ENCODE measurements at places on chromosomes 16 and 17. TPM values are rescaled to one million over a fixed set of nuclear protein-coding genes. Genes with fewer than 3 reads are reported as not detected.

GRCh38 chr17:16488186-16488967 is 3.6 kb downstream of the LRRC75A start:
- no peak overlapping the region for H3K27ac ChIP-seq
- H3K4me1 ChIP-seq = peaks cover 36% of the 10 kb centered on the region
- DNase-seq = no peak

DNA sequence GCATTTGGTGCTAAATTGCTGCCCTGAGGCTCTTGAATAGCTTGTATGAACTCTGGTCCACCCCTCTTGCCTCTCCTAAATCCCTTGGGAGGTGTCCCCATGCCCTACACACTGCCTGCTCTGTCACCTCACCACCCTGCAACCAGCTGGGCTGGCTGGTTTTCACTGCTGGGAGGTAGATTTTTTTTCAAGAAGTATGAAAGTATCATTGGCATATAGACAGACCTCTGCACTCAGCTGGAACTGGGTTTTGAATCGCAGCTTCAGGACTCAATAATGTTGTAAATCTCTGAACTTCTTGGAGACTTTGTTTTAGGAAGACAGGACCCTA is 184.9 kb downstream of the MSI2 start:
- H3K4me3 ChIP-seq = no peak overlapping the region
- no peaks in the 10 kb centered on the region for H3K36me3 ChIP-seq
- H3K4me1 ChIP-seq = peaks cover 58% of the 10 kb centered on the region
- DNase-seq = no peak
- no peaks in the 10 kb centered on the region for H3K27me3 ChIP-seq

- DNase-seq = peak; percentile 71
- peak overlapping the region; percentile 83 for H3K27ac ChIP-seq
- peaks cover 25% of the 10 kb centered on the region for H3K4me1 ChIP-seq
- no peaks in the 10 kb centered on the region for H3K27me3 ChIP-seq
- H3K36me3 ChIP-seq = peaks cover 38% of the 10 kb centered on the region
- H3K4me3 ChIP-seq = no peak overlapping the region
Measured at GRCh38 chr17:81566461-81567126, 14.4 kb upstream of the FAAP100 start.

DNA sequence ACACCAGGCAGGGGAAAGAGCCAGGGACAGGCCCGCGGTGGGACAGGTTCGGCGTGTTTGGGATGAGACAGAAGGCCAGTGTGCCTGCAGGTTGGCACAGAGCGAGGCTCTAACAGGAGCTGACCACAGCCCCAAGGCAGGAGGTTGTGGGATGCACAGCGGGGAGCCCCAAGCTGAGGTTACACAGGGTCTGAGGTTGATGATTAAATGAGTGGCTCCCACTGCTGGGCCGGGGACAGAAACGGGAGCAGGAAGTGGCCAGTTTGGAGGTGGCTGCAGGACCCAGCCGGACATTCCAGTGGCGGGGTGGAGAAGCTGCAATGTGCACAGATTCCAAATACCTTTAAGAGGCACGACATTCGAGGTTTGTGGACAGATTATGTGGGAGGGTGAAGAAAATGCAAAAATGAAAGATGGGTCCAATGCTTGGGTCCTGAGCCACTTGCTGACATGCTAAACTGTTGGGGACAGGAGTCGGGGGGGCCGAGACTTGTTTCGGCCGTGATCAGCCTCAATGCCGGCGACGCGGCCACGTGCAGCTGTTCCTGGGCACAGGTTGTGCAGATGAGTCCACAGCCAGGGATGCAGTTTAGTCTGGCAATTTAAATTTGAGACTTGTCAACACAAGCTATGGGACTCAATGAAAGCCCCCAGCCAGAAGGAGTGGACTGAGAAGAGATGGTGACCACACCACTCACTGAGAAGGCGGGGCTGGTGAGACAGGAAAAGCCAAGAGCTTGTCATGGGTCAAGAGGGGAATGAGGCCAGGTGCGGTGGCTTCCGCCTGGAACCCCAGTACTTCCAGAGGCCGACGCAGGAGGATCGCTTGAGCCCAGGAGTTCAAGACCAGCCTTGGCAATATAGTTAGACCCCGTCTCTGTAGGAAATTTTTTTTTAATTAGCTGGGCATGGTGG is 8.7 kb downstream of the ENPP7 start:
- DNase-seq = no peak
- peaks cover 56% of the 10 kb centered on the region for H3K27me3 ChIP-seq
- no peak overlapping the region for H3K4me3 ChIP-seq
- H3K4me1 ChIP-seq = peaks cover 6% of the 10 kb centered on the region

GRCh38 chr17:8828517-8828875 is 29.3 kb upstream of the MFSD6L start:
- DNase-seq = no peak
- no peaks in the 10 kb centered on the region for H3K36me3 ChIP-seq
- H3K4me3 ChIP-seq = no peak overlapping the region
- no peak overlapping the region for H3K27ac ChIP-seq
- no peaks in the 10 kb centered on the region for H3K27me3 ChIP-seq

- no peaks in the 10 kb centered on the region for H3K27me3 ChIP-seq
- H3K4me3 ChIP-seq = peak overlapping the region; percentile 2
- H3K4me1 ChIP-seq = no peaks in the 10 kb centered on the region
- no peak for DNase-seq
- peak overlapping the region; percentile 1 for H3K27ac ChIP-seq
- no peaks in the 10 kb centered on the region for H3K36me3 ChIP-seq
Measured at GRCh38 chr17:32323811-32324491, 18.0 kb downstream of the C17orf75 start.

- DNase-seq = no peak
- peak overlapping the region; percentile 90 for H3K27ac ChIP-seq
- H3K36me3 ChIP-seq = no peaks in the 10 kb centered on the region
- no peak overlapping the region for H3K4me3 ChIP-seq
- H3K27me3 ChIP-seq = no peaks in the 10 kb centered on the region
- peaks cover 3% of the 10 kb centered on the region for H3K4me1 ChIP-seq
Measured at GRCh38 chr16:4981473-4981872, 23.3 kb downstream of the SEC14L5 start.

- peaks cover 32% of the 10 kb centered on the region for H3K4me1 ChIP-seq
- peak overlapping the region; percentile 52 for H3K4me3 ChIP-seq
- H3K36me3 ChIP-seq = no peaks in the 10 kb centered on the region
- no peak for DNase-seq
- H3K27me3 ChIP-seq = no peaks in the 10 kb centered on the region
Measured at GRCh38 chr17:78722246-78722761, 59.8 kb downstream of the CYTH1 start.

DNA sequence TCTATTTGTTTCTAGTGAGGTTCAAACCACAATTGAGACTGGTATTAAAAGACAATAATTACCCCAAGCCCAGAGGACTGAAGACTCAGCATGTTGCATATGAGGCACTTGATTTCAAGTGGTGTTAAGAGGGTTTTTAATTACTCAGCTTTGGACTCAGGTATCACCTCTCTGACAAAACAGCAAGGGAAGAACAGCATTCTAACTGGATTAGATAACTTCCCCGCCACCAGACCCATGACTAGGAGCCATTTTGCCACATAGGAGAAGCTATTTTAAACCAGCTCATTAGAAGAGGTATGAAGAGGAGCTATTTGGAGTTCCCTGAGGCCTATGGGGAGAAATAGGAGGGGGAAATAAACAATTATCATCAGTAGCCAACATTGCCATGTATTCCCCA is 226.1 kb upstream of the TOX3 start:
- DNase-seq = no peak
- no peaks in the 10 kb centered on the region for H3K36me3 ChIP-seq
- H3K4me3 ChIP-seq = no peak overlapping the region

DNA sequence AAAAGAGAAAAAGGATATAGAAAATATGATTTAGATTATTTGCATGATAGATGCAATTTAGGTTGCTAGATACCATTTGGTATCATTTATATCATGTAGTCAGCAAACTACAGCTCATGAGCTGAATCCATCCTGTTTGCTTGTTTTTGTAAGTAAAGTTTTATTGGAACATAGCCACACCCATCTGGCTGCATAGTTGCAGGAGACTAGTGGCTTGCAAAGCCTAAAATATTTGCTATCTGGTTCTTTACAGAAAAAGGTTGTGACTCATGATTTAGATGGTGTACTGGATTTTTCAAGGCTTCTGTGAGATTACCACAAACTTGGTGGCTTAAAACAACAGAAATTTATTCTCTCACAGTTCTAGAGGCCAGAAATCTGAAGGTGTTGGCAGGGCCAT is 49.9 kb downstream of the MAP2K4 start:
- H3K27ac ChIP-seq = no peak overlapping the region
- no peaks in the 10 kb centered on the region for H3K4me1 ChIP-seq
- H3K4me3 ChIP-seq = no peak overlapping the region
- no peak for DNase-seq
- H3K36me3 ChIP-seq = peaks cover 8% of the 10 kb centered on the region
- H3K27me3 ChIP-seq = no peaks in the 10 kb centered on the region

DNA sequence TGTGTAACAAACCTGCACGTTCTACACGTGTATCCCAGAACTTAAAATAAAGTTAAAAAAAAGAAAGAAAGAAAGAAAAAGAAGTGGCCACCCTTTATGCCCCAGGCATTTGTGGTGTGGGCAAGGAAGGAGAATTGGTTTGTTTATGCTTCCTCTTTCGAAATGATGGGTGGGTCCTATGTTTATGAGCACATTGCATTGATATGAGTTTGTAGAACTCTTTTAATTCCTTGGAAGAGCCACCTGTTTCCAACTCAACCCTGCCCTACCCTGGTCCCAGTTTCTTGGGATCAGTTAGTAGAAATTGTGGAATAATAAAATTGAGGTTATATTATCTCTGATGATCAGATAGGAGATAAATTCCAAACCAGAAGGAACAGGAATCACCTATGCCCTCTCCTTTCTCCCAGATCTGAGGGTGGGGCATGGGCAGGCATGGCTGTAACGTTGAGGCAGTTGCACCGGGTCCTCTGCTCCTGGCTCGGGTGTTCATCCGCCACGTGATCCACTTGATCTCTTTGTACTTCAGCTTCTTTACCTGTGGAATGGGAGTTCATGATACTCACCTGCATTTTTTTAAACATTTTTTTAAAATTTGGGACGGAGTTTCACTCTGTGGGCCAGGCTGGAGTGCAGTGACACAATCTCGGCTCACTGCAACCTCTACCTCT is 15.9 kb downstream of the CHAD start:
- H3K36me3 ChIP-seq = no peaks in the 10 kb centered on the region
- no peak overlapping the region for H3K27ac ChIP-seq
- no peak overlapping the region for H3K4me3 ChIP-seq

DNA sequence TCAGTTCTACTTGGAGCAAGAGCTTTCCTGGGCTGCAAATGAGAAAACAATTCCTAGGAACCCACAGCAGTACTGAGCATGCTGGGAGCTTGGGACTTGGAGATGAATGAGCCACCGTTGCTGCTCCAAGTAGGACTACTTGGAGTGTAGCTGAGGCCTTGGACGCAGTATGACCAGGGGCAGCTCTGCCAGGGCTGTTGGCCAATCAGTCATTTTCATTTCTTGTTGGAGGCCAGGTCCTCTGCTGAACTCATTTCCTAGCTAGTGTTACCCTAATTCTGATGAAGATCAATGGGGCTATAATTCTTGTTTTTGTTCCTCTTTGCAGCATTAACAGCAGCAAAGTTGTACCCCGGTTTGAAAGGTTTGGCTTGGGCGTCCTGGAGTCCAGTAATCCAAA is 8.0 kb upstream of the LGALS9 start:
- no peaks in the 10 kb centered on the region for H3K27me3 ChIP-seq
- H3K4me1 ChIP-seq = no peaks in the 10 kb centered on the region

DNA sequence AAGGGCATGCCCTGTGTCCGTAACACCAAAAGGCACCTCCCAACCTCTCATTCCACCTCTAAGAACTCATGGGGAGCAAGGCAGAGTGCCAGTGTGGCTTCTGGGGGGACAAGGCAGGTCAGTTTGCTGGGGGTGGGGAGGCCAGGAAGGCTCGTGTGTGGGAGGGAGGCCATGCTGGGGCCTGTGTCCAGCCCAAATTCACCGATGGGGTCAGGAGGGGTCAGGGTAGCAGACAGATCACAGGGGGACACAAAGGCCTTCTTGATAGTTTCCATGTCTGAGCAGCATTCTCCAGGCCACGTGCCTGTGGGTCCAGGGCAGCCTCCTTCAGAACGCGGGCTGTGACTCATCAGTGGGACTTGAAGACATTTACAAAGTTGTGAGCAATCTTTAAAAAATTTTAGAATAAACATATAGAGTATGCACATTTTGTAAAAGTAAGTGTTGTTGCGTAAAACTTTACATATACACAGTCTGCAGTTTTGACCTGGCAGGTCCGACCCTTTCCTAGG is 20.9 kb downstream of the SPACA3 start:
- DNase-seq = no peak
- H3K27ac ChIP-seq = no peak overlapping the region
- H3K4me1 ChIP-seq = no peaks in the 10 kb centered on the region
- H3K27me3 ChIP-seq = no peaks in the 10 kb centered on the region
- no peak overlapping the region for H3K4me3 ChIP-seq

- H3K4me1 ChIP-seq = peaks cover 3% of the 10 kb centered on the region
- H3K36me3 ChIP-seq = no peaks in the 10 kb centered on the region
- H3K4me3 ChIP-seq = no peak overlapping the region
- DNase-seq = no peak
- H3K27me3 ChIP-seq = no peaks in the 10 kb centered on the region
Measured at GRCh38 chr17:42065201-42065600, 14.8 kb upstream of the C17orf113 start.

DNA sequence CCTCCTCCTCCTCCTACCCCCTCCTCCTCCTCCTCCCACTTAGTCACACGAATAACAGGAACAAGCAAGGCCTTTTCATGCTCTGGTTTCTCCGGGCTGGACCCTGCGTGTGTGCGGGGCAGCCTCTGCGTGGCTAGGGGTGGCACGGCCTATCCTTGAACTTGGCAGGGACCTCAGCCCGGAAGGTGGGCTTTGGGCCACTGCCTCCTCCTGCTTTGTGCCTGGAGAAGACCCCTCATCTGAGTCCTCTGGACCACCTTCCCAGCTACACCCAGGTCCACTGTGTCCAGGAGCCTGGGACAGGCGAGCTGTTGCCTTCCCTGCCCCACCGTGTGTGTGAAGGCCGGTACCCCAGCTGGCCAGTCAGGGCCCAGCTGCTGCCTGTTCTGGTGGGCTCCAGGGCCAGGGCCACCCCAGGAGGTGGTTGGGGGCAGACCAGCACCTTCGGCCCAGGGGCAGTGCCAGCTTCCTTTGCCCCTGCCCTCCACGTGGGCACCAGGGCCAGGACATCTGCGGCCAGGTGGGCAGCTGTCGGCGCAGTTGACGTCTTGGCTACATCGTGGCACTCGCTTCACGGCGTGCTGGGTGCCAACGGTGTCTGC is 35.4 kb downstream of the GINS2 start:
- H3K27ac ChIP-seq = no peak overlapping the region
- no peaks in the 10 kb centered on the region for H3K27me3 ChIP-seq
- no peak overlapping the region for H3K4me3 ChIP-seq
- H3K36me3 ChIP-seq = peaks cover 62% of the 10 kb centered on the region
- H3K4me1 ChIP-seq = peaks cover 29% of the 10 kb centered on the region
- DNase-seq = no peak

OR4D1 gene
- polyA plus RNA-seq = not detected

HOXB2 gene
- 2.0 TPM for polyA plus RNA-seq

MFSD11 gene
- polyA plus RNA-seq = 14.3 TPM

SLC9A5 gene
- 0.29 TPM for polyA plus RNA-seq

EXOC3L1 gene
- 3.4 TPM for polyA plus RNA-seq

ZFPM1 gene
- 1.6 TPM for polyA plus RNA-seq

MYH2 gene
- polyA plus RNA-seq = not detected

ARHGDIG gene
- 0.26 TPM for polyA plus RNA-seq

TEX14 gene
- polyA plus RNA-seq = 0.04 TPM

FOXC2 gene
- 0.76 TPM for polyA plus RNA-seq

RPS6KB1 gene
- 11.6 TPM for polyA plus RNA-seq

Measured in heart left ventricle (tissue), 16 donors.